ENCODE measurements at places on chromosomes 6 and 20.

DNA sequence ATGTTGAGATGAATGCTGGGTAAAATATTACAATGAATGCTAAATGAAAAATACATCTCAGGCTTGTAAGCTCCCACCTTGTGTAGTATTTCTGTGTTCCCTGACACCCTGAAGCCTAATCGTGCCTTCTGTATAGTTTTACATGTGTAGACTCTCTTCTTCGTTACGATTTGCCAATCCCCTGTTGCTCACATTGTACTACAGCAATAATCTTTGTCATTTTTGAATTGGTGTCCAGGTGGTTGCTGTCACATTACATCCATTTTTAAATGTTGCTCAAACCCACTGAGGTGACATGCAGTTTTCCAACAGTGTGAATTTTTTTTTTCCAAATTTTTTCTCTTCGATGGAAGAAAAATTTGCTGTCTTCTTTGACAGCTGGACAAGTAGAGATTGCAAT lies 300.0 kb upstream of the FLRT3 start:
- no peak for DNase-seq

DNA sequence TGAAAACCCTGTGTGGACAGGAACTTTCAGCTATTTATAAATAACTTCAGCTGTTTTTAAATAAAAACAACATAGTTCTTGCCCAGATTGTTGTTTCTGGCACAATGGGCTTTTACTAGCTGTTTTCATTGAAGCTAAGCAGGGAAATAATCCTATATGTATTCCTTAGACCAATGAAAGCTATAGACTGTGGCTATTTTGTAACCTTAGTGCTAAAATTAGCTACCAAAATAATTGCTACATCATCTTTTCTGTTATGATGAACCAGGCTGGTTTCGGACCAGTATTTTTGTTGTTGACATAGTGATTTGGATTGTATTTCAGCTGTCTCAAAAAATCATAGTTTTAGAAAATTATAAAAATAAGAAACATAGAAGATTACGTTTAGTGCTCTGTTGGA lies 13.7 kb downstream of the PHF3 start:
- no peak for DNase-seq

GRCh38 chr6:125745281-125746018 lies 4.0 kb upstream of the HEY2 start:
- DNase-seq: no peak

DNA sequence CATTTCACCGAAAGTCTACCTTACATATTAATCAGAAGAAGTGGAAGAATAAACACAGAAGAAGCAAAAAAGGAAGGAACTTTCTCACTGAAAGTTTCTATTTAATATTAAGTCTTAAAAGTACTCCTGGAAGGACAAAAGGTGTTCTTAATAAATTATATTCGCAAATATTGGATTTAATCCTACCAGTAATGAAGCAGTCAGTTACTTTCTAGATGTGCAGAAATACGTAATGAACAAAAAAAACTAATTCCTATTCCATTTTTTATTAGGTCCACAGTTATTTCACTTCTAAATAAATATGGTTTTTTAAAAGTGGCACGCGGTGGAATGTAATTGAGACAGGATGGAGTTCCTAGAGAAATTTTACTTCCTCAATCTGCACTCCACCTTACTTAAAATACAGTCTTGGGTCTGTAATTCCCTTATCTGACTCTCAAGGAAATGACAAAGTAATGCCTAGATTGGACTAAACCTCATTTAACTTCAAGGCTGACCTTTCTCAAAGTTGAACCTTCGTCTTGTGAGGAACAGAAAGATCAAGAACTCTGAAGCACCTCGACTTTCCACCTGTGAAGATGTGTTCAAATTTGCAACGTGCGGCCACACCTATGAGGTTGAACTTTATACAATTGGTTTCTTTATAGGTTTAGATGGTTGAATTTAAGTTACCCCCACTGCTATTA lies 1.1 kb upstream of the TRAM2 start:
- DNase-seq: no peak

- DNase-seq: no peak
Measured at GRCh38 chr20:49447946-49448809, 34.3 kb downstream of the KCNB1 start.

Data from stimulated activated CD4-positive, alpha-beta T cell treated with anti-CD3 and anti-CD28 coated beads, Interleukin-2, amount 100 ng/mL, for 24 hours (primary cell).